ENCODE measurements at places on chromosomes 6 and 20.

DNA sequence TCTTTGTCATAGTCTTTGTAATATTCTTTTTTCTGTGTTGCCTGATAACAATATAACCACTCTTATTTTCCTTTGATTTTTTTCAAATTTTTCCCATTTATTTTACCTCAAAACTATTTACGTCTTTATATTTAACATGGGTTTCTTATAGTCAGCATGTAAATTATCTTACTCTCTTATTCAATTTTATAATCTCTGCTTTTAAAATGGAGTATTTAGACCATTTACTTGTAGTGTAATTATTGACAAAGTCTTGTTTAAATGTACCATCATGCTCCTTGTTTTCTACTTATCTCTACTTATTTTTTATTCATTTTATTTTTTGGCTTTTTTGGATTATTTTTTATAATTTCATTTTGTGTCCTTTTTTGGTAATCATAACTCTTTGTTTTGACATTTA is 476.5 kb upstream of the MAP3K7 start:
- no peak for DNase-seq

GRCh38 chr6:122604676-122605075 is 5.5 kb upstream of the PKIB start:
- peak; percentile 4 for DNase-seq

- DNase-seq = no peak
Observed at GRCh38 chr20:47544240-47544639, 42.6 kb downstream of the NCOA3 start.

GRCh38 chr6:125293587-125293986 is 8.2 kb downstream of the HDDC2 start:
- no peak for DNase-seq

GRCh38 chr20:475463-476357 is 13.4 kb upstream of the TBC1D20 start:
- no peak for DNase-seq

DNA sequence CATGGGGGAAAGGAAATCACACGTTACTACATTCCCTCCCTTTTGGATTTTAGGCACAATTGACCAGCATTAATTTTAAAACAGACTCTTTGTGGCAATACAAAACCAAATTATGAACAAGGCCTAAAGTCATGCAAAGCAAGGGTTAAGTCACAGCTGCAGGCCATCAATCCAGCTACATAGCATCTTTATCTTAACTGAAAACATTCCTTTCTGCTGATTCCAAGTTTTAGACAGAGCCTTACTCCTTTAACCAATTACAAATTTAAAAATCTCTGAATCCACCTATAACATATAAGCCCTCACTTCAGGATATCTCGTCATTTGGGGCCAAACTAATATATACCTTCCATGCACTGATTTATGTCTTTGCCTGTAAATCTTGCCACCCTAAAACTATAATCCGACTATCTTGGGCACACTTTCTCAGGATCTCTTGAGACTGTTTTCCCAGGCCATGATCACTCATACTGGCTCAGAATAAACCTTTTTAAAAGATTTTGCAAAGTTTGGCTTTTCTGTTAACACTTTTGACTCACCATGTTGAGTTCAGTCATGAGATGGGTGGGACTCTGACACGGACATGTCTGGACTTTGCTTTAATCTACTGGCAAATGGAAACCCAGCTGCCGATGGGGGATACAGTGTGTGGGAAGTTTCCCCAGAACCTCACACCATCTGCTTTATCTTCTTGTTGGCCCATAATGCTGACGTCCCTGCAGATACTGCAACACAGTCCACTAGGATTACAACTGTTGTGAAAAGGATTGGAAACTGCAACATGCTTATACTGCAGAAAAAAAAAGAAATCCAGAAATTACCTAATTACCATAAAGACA is 757.0 kb downstream of the PTPRT start:
- DNase-seq = no peak

DNA sequence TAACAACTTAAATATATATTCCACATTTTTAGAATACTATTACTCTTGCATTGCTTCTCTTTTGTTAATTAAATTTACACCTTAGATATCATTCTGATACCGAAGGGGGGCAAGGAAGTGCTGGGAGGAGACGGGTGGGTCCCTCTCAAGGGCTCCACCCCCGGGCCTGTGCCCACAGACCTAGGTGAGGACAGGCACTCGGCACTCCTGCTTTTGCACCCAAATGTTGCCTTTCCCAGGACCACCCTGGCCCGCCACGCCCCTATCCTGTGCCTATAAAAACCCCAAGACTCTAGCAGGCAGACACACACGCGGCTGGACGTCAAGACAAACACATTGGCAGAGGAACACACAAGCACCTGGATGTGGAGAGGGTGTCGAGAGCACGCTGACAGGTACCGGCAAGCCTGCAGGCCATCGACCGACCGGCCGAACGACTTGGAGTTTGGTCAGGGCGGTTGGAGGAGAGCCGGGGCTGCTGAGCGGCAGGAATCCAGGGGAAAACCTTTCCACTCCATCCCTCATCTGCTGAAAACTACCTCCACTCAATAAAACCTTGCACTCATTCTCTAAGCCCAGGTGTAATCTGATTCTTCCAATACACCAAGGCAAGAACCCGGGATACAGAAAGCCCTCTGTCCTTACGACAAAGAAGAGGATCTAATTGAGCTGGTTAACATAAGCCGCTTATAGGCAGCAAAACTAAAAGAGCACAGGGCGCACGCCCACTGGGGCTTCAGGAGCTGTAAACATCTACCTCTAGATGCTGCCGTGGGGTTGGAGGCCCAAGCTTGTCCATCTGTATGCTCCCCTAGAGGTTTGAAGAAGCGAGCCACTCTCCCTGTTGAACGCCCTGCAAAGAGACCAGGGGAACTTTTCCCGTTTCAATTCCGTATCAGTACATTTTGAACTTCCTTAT is 197.4 kb upstream of the PRSS16 start:
- no peak for DNase-seq

GRCh38 chr20:7437311-7437710 is 502.9 kb downstream of the HAO1 start:
- DNase-seq = no peak

- no peak for DNase-seq
Observed at GRCh38 chr6:130765181-130765727, 62.0 kb upstream of the SMLR1 start.

DNA sequence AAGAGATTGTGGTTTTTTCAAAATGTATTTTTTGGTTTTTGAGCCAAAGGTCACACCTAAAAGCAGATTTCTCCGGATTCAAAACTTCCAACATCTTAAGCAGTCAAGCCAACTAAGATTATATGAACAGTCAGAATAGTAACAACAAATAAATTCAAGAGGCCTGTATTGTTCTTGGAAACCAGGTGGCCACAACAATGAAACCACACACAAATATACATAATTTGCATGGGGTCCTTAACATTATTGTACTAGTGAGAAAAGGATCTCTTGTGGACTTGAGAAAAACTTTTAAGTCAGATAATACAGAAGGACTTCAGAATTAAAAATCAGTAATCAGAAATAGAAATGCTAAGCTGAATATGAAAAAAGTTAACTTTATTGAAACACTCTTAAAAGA is 40.6 kb downstream of the NOL7 start:
- no peak for DNase-seq

DNA sequence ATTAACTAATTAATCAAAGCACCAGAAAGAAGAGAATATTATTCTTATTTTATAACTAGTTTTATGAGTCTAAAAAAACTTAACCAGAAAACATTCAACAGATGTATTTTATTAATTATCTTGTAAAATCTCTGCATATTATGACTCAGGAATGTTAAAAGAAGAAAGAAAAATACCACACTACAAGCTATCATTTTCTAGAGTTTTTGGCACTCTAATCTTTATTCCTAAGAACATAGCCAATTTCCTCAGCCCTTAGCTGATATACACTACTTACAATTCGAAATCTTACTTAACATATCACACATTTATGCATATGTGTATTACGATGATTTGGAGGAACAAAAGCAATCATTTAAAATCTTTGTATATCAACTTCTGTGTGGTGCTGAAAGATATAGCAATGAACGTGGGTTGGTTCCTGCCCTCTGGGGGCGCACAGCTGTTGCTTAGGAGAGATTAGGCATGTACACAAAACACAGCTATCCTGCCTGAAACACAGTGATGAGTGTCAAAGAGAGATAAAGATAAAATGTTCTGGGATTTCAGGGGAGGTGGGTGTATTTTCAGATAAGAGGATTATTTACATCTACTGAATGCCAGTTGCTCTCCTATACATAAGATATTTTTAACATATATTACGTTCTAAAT is 404.5 kb downstream of the SYNE1 start:
- DNase-seq = no peak

DNA sequence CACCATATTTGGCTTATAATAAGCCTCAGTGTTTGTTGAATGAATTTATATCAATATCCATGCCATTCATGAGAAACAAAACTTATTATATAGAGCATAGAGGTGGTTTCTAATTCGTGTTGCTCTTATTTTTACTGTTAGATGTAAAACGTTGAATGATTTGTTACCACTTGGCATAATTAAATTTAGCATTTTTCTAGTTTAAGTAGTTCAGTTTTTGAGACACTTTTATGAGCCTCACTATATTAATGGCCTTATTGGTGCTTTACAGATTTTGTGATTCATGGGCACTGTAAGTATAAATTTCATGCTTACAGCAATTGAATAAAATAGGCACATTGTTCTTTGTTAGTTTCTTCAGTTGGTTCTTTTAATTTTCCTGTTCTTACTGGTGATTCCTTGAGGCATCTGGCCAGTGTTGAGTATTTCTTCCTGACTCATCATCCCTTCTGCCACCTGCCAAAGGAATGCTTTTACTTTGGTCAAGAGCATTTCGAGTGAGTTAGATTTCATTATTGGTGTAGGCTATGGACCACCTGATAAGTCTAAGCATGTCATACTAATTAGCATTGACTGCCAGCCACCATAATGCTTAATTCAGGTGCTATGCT is 34.8 kb downstream of the CDKAL1 start:
- DNase-seq = no peak

GRCh38 chr6:10591422-10592160 is 70.4 kb downstream of the GCNT2 start:
- no peak for DNase-seq

DNA sequence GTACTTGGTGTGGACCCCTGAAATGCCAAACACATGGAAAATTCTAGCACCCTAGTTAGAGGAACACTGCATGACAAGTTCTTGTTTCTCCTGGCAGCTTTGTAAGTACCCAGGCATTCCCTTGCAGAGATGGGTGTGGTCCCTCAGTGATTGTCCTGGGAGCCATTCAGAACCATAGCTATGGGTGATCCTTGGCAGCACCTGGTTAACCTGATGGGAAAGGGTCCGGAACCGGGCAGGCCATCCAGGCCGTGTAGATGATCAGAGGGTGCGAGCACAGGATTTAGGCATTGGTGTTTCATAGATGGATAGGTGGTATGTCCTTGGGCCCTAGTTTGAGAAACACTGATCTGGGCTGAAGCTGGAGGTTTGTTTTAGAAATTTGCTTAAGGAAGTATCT is 95.8 kb downstream of the RPP40 start:
- no peak for DNase-seq

- DNase-seq = no peak
Observed at GRCh38 chr20:64121586-64121985, 14.2 kb upstream of the NPBWR2 start.

DNA sequence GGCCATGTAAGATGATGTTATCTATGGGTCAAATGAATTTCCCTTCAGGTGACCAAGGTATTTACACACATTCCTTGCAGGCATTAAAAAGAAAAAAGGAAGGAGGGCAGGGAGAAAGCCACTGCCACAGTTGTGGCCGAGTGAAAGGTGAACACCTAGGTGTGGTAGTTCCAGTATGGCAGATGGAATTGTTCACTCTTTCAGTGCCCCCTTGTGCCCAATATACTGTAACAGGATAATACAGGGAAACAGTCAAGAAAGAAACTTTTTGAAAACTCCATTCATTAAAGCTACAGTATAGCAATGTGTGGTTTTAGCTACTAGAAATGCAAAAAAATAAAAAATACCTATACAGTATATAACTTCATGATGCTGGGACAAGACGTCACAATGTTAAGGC is 52.1 kb downstream of the BMP2 start:
- no peak for DNase-seq

- DNase-seq = no peak
Observed at GRCh38 chr6:161429921-161430490, 156.1 kb upstream of the AGPAT4 start.

DNA sequence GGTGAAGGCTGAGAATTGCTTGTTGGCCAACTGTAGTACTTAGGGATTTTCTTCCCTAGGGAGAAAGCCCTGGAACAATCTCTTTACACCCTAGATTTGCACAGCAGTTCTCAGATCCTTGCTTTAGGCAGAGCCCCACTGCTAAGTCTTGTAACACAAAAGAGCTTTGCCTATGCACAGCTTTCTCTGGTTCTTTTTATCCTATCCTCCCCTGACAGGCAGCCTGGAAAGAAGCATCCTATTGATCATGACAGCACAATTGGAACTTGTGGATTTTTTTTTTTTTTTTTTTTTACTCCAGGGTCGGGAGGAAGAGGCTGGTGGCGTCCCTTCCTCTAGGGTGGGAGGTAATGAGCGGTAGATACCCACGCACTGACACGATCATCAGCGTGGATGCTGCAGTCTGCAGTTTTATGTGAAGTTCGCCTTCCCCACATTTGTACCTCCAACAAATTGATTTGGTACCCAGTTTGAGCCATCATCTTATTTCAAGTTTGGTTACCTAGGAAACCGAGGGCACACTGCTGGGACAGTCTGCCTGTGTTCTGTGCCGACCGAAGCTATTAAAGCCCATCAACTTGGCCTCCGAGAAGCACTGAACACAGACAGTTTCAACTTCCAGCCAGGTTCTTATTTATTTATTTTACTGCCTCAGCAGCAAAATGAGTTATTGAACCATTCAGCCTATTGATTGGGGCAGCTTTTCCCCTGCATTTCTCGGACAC is 110.1 kb downstream of the NRN1 start:
- no peak for DNase-seq

- DNase-seq = peak; percentile 59
Observed at GRCh38 chr20:48999890-49000870, 45.9 kb upstream of the CSE1L start.

- no peak for DNase-seq
Observed at GRCh38 chr20:20261159-20261558, 106.7 kb upstream of the INSM1 start.

DNA sequence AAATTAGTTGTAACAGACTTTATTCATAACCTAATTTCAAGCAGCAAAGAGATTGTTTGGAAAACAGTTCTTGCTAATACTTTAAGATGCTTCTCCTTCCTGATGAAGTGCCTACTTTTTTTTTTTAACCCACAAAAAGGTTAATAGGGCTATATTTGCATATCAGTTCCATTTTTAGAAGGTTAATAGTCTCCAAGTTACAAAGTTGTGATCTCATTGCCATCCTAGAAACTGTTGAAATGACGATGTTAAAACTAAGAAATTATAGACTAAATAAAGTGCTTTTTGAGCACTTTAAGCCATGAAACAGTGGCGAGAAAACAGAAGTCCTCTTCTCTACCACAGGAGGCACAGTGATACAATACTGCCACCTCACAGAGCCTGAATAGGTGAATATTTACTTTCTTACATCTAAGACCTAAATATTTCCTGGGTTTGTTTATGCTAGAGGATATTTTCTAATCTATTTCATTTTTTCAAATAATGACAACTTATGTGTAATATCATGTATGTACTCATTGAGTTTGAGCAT is 5.3 kb downstream of the RNF144B start:
- DNase-seq = no peak

GRCh38 chr20:41531518-41532275 is 86.5 kb downstream of the CHD6 start:
- DNase-seq = no peak

GRCh38 chr6:46254946-46255345 is 84.2 kb upstream of the ENPP5 start:
- DNase-seq = no peak

- DNase-seq = no peak
Observed at GRCh38 chr6:30988209-30988825, 4.8 kb downstream of the MUC21 start.

GRCh38 chr6:82506526-82506925 is 142.9 kb downstream of the TPBG start:
- DNase-seq = no peak
